ENCODE measurements at places on chromosomes 16 and 17.

DNA sequence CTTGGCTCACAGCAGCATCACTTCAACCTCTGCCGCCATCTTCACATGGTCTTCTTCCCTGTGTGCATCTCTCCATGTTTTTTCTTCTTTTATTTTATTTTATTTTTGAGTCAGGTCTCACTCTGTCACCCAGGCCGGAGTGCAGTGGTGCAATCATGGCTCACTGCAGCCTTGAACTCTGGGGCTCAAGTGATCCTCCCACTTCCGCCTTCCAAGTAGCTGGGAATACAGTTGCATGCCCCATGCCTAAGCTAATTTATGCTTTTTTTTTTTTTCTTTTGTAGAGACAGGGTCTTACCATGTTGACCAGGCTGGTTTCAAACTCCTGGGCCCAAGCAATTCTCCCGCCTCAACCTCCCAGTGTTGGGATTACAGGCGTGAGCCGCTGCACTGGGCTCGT lies 1.9 kb downstream of the NUDT7 start:
- DNase-seq: no peak

- no peak for DNase-seq
Observed at GRCh38 chr16:65388592-65388991, 266.7 kb upstream of the CDH11 start.

DNA sequence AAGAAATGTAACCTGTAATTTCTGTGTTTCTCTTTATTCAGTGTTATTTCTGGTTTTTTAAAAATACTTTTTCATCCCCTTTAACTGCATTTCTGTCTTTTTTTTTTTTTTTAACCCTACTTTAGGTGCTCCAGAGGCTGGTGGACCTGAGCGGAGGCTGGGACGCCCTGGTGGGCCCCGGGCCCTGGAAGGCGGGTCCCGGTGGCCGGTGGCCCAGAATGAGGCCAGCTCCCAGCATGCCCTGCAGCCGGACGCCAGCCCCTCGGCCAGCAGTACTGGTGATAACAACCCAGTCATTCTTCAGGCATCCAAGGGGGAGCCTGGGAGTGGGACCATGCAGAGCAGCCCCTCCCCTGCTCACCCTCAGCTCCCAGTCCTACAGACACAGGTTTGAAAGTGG lies 1.5 kb downstream of the SRCAP start:
- DNase-seq: no peak

DNA sequence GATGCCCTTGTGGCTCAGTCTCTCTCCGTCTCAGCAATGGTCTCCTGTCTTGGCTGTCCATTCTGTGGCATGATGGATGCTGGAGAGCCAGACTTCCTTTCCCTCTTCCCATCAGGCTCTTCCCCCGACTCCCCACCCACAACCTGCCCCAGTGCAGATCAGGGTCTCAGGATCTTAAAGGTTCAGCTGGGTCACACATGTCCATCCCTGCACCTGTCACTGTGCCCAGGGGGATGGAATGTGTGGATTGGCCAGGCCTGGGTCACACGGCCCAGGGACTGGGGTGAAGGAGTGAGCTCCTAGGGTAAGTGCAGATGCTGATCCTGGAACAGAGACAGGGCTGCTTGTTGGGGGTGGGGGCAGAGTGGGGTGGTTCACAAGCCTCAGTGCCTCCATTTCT lies 23.0 kb downstream of the ADGRG5 start:
- no peak for DNase-seq

- no peak for DNase-seq
Observed at GRCh38 chr17:19830061-19830460, 37.7 kb downstream of the ULK2 start.

DNA sequence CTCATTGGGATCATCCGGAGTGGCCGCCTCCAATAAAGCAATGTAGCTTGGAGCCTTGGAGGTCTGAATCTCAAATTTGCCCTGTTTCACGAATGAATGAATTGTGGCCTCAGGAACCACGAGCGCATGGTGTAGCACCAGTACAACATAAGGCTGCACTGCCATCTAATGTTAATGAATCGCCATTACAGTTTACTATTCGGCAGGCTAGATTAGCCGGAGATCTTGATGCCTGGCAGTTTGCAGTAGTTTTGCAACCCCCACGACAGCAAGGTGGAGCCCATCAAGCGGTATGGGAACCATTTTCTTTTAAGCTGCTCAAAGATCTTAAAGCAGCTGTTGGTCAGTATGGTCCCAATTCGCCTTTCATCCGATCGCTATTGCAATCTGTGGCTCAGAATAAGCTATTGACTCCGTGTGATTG lies 18.8 kb downstream of the ALOX15B start:
- peak; percentile 69 for DNase-seq

GRCh38 chr16:65815707-65816106 lies 550.8 kb upstream of the CDH5 start:
- no peak for DNase-seq

- no peak for DNase-seq
Observed at GRCh38 chr16:24589997-24590396, 50.6 kb downstream of the RBBP6 start.

DNA sequence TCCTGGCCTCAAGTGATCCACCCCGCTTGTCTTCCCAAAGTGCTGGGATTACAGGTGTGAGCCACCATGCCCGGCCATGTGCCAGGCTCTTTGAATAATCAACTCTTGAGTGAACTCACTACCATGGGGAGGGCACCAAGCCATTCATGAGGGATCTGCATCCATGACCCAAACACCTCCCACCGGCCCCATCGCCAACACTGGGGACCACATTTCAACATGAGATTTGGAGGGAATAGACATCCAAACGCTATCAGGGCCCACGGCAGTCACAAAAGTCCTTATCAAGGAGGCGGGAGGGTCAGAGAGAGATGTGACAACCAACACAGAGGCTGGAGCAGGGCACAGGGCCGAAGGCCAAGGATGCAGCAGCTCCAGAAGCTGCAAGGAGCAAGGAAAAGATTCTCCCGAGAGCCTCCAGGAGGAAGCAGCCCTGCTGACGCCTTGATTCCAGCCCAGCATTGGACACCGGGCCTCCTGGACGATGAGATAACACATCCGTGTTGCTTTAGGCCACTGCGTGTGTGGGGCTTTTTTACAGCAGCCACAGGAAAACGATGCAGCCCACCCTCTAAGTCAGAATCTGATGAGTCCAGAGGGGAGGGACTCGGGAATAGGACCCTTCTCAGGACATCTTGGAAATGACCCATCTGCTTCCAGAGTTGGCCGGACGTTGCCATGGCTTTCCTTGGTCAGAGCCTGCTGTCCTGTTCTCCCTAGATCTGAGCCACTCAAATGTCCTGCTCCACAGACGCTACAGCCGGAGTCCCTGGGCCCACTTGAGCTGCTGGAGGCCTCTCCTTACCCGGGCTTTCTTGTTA lies 47.3 kb upstream of the CMIP start:
- no peak for DNase-seq

GRCh38 chr16:24538756-24539294 lies 541 bp upstream of the RBBP6 start:
- DNase-seq: no peak

DNA sequence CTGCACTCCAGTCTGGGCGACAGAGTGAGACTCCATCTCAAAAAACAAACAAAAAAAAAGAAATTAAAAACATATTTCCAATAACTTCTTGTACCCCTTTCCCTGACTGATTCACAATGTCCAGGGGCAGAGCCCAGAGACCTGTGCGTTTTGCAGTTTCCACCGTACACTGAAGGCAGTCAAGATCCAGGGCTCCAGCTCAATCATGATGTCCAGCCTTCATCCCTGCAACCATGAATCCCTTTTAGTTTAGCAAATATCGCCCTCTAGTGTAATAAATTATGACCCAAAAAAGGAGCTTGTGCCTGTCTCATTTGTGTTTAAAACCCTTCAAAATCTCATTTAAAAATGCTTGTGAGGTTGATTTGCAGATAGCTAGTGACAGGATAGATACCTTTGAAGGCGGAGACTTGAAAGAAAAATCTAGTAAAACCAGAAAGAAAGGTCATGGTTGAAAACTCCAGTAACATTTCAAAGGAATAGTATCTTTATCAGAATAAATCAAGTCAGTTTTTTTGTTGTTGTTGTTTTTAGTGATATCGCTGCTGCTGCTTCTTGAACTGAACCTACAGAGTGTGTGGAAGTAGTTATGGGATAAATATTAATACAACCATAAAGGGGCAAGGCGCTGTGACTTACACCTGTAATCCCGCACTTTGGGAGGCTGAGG lies 3.7 kb upstream of the ERN1 start:
- peak; percentile 68 for DNase-seq

- peak; percentile 23 for DNase-seq
Observed at GRCh38 chr17:71753070-71753469, 367.8 kb upstream of the SOX9 start.

DNA sequence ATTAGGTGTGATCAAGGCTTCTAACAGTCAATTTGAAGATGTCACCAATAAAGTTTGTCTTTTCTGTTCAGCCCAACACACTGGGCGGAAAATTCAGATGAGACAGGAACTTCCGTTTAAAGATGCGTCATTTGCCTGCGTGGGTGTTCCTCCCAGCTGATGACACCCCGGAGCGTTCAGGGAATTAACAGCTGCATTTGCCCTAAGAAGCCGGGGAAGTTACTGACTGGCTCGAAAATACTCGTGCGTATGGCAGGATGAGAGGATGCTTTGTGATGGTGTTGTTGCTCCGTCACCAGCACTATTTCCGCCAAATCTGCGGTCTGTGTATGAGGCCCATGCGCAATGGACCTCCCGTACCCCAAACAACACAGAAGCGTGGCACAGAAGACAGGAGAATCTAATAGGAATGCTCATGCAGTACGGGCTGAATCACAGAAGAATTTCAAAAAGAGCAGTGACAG lies 11.9 kb upstream of the PVALEF start:
- peak; percentile 23 for DNase-seq

DNA sequence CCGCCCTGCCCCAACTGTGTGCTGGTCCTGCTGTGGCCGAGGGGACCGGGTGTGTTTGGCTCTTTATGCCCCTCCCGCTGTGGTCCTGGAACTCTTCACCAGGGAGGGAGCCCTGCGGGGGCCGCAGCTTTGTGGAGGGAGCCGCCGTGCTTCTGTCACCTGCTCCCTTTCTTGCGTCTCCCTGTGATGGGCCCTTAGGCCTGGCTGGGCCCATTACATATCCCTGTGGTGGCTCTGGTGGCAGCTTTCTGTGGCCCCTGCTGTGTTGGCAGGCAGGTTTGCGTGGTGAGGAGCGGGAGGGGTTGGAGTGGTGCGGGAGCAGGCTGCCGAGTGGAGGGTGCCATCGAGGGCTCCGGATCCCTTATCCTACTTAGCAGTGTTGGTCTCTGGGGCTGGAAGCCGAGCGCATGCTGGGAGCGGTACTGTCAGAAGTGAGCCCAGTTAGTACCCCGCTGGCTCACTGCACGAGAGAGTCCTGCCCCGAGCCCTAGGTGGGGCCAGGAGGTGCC lies 60.4 kb downstream of the PDPK1 start:
- no peak for DNase-seq

DNA sequence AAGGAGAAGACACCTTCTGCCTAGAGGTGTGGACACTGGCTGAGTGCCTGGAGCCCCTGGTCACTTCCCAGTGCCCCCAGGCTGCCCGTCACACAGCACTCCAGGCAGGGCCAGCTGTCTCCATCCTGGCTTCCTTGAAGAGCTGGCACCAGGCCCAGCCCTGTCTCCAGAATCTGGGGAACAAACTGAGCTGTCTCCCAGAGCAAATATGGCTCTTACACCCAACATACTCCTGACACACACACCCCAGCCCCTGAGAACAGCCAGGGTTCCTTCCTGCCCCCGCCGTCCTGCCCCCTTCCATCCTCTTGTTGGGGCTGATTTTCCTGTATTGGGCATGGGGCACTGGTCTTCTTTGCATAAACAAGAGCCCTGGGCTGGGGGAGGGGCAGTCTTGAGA lies 9.1 kb downstream of the NHERF1 start:
- no peak for DNase-seq

- DNase-seq: no peak
Observed at GRCh38 chr16:16905850-16906249, 526.9 kb downstream of the NPIPA7 start.

- no peak for DNase-seq
Observed at GRCh38 chr17:63019138-63019873, 53.3 kb downstream of the TANC2 start.

GRCh38 chr16:79077346-79077745 lies 523.2 kb downstream of the MAF start:
- no peak for DNase-seq

GRCh38 chr17:40173778-40174135 lies 3.5 kb upstream of the RAPGEFL1 start:
- no peak for DNase-seq

- DNase-seq: no peak
Observed at GRCh38 chr17:19874256-19874655, 6.5 kb upstream of the ULK2 start.

DNA sequence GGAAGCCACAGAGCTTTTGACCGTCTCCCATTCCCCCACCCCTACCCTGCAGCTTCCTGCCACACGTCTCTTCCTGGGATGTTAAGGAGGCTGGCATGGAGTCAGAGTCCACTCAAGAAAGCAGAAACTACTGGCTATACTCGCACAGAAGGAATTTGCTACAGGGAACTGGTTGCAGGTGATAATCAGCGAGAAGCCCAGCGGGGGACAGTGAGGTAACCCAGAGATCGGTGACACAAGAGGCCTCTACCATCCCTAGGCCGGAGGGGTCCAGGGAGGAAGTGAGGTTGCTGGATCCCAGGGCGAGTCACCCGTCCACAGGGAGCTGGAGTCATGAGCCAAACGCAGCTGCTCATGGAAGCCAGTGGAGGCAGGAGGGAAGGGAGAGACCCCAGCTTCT lies 93.7 kb downstream of the SDK2 start:
- peak; percentile 10 for DNase-seq

- DNase-seq: peak; percentile 39
Observed at GRCh38 chr17:73013816-73014663, 78.4 kb downstream of the SLC39A11 start.

- DNase-seq: no peak
Observed at GRCh38 chr17:8477715-8478441, 42.2 kb downstream of the NDEL1 start.

GRCh38 chr16:56789360-56789759 lies 59.4 kb downstream of the NUP93 start:
- DNase-seq: peak; percentile 19

DNA sequence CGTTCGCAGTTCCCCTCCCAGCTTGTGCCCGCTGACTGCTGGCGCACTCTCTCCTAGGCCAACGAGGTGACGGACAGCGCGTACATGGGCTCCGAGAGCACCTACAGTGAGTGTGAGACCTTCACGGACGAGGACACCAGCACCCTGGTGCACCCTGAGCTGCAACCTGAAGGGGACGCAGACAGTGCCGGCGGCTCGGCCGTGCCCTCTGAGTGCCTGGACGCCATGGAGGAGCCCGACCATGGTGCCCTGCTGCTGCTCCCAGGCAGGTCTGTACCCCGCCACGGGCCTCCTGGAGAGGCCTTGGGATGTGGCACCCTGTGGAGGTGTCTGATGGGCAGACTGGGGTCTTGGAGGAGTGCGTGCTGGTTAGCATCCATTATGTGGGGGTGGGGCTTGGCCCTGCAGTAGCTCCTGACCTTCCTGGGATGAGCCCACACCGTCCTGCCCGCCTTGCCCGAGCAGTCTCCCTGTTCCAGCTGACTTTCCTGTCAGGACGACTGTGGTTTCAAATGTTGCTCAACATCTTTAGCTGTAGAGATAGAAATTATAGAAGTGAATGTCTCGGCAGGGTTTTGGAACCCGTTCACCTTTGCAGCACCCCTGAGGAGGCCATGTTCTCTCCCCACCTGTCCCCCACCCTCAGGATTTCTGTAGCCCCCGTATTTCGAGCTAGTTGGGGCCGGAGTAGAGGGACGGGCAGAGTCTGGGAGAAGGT lies 44.9 kb upstream of the CAPN15 start:
- DNase-seq: no peak

GRCh38 chr17:76018801-76019200 lies 8.3 kb downstream of the EVPL start:
- no peak for DNase-seq

All from fibroblast of skin of abdomen (primary cell).